ENCODE measurements at places on chromosomes 3 and 15. TPM values are rescaled to one million over a fixed set of nuclear protein-coding genes. Genes with fewer than 3 reads are reported as not detected.

- no peak for DNase-seq
Observed at GRCh38 chr3:189756582-189757078, 125.4 kb downstream of the TP63 start.

DNA sequence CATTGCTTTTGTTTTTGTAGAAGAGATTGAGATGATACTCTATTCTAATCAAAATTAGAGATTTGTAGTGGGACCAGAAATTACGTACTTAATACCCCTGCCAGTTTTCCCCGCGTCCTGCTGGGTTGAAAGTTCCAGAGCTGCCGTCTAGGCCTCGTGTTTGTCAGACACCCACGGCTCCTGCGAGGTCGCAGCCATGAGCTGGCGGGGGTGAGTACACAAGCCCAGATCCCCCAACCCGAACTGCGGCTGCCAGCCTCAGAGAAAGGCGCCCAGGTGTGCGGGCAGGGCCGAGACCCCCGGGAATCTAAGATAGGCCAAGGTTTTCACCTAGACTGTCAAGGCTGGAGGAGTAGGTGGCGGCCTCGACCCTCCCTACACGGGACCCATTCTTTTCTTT is 26.3 kb downstream of the GPR160 start:
- no peak for DNase-seq

NRROS gene
- total RNA-seq = not detected

GRCh38 chr15:46034755-46035154 is 399.9 kb downstream of the SQOR start:
- no peak for DNase-seq

DNA sequence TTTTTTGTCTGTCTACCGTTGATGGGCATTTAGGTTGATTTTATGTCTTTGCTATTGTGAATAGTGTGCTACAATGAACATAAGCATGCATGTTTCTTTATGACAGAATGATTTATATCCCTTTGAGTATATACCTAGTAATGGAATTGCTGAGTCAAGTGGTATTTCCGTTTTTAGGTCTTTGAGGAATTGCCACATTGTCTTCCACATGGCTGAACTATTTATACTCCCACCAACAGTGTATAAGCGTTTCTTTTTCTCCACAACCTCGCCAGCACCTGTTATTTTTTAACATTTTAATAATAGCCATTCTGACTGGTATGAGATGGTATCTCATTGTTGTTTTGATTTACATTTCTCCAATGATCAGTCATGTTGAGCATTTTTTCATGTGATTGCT is 89.6 kb upstream of the GALNT15 start:
- peak; percentile 96 for DNase-seq

DNA sequence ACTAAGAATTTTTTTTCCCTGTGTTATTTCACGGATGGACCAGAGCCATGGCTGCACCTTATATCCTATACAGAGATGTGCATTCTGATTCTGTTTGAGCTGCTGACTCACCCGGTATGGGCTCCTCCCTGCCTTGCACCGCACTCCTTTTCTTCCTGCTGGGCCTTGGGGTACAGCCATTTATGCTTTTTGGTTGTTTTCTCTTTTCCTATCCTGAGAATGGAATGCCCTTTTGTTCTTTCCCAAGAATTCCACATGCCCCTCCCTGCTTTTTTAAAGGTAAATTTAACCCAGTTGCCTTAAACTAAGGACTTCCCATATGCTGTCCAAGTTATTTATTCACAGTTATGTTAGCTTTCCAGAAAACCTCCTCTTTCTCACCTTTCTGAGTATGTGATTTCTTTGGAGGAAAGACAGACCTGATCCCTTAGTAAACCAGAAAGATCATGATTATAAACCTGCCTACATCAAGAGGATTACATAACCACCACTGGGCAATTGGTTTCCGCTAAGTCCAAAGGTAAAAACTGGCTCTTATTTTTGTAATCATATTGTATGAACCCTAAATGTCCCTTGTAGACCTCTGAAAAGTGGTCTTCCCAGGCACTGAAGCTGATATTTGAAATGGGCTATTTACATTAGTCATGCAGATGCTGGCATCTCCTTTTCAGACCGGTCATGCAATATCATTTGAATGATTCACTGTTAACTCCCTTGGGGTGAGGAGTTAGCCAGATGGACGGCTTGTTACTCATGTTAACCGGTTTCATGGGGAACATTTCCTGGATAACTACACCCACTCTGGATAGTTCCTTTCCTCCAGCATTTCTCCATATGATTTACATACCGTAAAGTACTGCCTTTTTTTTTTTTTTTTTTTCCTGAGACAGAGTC is 45.5 kb downstream of the TMOD3 start:
- peak; percentile 98 for DNase-seq

GRCh38 chr15:27271258-27271657 is 300.3 kb downstream of the GABRG3 start:
- DNase-seq = no peak

GORASP1 gene
- total RNA-seq = 39.5 TPM

- DNase-seq = no peak
Observed at GRCh38 chr3:51681453-51681852, 10.4 kb downstream of the TEX264 start.

DNA sequence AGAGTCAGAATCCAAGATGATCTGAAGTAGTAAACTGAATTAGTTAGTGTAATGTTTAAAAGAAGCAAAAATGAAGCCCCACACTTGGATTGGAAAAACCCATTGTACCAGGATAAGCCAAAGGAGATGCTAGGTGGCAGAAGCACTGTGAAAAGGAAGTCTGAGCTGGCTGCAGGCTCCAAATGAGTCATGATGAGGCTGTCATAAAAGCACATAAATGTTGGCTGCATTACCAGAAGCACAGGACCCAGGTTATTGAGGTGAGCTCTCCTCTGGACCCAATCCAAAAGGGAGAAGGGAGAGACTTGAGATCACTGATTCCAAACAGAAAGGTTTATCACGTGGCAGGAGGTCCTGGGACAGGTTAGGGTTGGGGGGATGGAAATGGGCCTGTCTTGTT is 3.2 kb upstream of the ACAN start:
- peak; percentile 9 for DNase-seq

GOLGA6D gene
- total RNA-seq = not detected

- no peak for DNase-seq
Observed at GRCh38 chr3:71568207-71568606, 15.3 kb downstream of the FOXP1 start.

Data from astrocyte (in vitro differentiated cells and primary cell).